Smooth muscle cell of the umbilical artery (primary cell): ENCODE measurements at places on chromosomes 2 and 18. TPM values are rescaled to one million over a fixed set of nuclear protein-coding genes. Genes with fewer than 3 reads are reported as not detected.

The FZD7 gene
- total RNA-seq, result 27.7 and 51.4 TPM in 2 replicates

The RAB6C gene
- not detected in 2 replicates for total RNA-seq

The TRIM54 gene
- total RNA-seq, result not detected in 2 replicates

The LOXHD1 gene
- not detected in 2 replicates for total RNA-seq

The TBC1D8 gene
- 0.30 and 0.32 TPM in 2 replicates for total RNA-seq

The NCKAP1 gene
- total RNA-seq, result 214 and 391 TPM in 2 replicates

The ERFE gene
- 0.65 TPM in 1 of 2 replicates, not detected in the other for total RNA-seq

The TRPM8 gene
- total RNA-seq, result not detected in 2 replicates

The C2orf78 gene
- not detected in 2 replicates for total RNA-seq

The ST8SIA5 gene
- not detected in 2 replicates for total RNA-seq

The FAM161A gene
- total RNA-seq, result 2.4 and 2.5 TPM in 2 replicates

The HOXD9 gene
- total RNA-seq, result 2.7 and 3.6 TPM in 2 replicates

The MAP3K19 gene
- total RNA-seq, result not detected in 2 replicates

The HOXD12 gene
- not detected in 2 replicates for total RNA-seq

The TPO gene
- total RNA-seq, result not detected in 2 replicates

The LIPG gene
- total RNA-seq, result 8.9 and 15.0 TPM in 2 replicates

The GATA6 gene
- 48.7 and 69.8 TPM in 2 replicates for total RNA-seq

The RBMS1 gene
- total RNA-seq, result 67.1 and 69.3 TPM in 2 replicates
